ENCODE measurements at places on chromosomes 12 and 14.

GRCh38 chr14:34766060-34766459, 51.7 kb upstream of the CFL2 start:
- no peak for DNase-seq

DNA sequence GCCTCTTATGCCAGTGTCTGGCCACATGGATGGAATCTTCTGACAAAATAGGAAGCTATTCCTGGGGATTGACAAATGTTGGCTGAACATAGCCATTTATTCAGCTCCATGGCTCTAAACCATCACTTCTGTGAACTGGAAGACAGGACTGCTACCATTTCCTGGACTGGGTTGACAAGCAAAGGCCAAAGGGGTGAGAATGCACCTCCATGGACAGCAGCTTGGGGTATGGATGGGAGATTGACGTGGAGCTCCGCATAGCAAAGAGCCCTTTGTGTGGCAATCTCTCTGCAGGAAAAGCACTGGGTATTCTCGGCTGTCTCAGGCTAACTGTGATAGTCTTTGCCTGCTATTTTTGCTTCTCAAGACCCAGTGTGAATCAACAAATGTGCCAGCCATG, 223.0 kb upstream of the EGLN3 start:
- DNase-seq: no peak

DNA sequence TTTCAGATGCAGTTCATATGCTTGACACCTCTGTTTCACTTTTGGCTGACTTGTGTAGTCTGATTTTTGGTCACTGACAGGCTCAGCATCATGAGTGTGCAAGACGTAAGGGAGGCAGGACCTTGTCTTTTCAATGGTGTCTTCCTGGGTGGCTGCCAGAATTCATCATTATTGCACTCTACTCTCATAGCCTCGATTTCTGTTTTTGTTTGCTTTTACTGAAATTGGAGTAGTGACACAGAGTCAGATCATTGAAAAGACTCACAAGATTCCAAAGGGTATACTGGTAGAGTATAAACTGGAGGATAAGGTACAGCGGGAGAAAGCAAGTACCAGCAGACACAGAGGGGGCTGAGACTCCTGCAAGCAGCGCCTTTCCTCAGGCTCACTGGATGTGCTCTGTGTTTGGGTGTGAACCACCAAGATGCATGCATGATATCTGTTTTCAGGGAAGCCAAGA, 126.3 kb upstream of the FGD4 start:
- DNase-seq: no peak

- DNase-seq: no peak
Observed at GRCh38 chr14:106115401-106115800, 589.0 kb downstream of the TMEM121 start.

GRCh38 chr14:68623307-68623706, 169.6 kb downstream of the ZFP36L1 start:
- no peak for DNase-seq

DNA sequence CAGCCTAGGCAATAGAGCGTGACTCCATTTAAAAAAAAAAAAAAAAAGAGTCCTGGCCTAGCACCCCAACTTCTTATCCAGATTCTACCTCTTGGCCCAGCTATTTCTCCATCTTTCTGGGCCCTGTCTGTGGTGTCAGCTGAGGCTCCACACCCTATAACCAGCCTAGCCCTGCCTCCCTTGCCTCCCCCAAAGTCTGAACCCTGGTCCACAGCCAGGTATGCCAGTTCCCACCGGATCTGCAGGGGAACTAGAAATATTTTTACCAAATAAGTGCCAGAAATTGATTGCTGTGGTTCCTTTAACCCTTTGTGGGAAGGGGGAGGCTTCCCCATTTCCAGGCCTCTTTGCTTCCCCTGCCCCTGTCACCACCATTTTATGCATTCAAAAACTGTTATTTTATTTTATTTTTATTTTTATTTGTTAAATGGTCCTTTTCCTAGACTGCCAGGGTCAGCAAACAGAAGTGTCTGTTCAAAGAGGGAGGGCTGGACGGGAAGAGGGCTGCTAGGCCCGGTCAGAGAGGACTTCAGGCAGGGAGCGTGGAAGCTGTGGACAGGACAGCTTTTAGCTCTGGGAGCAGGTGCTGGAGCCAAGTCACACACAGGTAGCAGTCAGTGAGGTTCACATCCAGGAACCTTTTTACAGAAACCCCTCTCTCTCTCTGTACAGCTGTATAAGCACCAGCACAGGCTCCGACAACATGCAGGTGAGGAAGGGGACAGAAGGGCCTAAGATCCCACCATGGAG, 23.2 kb downstream of the TTC9 start:
- no peak for DNase-seq

GRCh38 chr12:98821866-98822265, 176.8 kb downstream of the APAF1 start:
- no peak for DNase-seq

GRCh38 chr14:93039649-93040315, 75.9 kb downstream of the ITPK1 start:
- no peak for DNase-seq

- DNase-seq: peak; percentile 78
Observed at GRCh38 chr12:104669089-104669721, 212.5 kb downstream of the CHST11 start.

- no peak for DNase-seq
Observed at GRCh38 chr12:130645751-130646150, 70.3 kb downstream of the RIMBP2 start.

GRCh38 chr12:30515351-30515750, 180.3 kb downstream of the IPO8 start:
- no peak for DNase-seq

- no peak for DNase-seq
Observed at GRCh38 chr12:91224401-91224800, 41.8 kb upstream of the DCN start.

DNA sequence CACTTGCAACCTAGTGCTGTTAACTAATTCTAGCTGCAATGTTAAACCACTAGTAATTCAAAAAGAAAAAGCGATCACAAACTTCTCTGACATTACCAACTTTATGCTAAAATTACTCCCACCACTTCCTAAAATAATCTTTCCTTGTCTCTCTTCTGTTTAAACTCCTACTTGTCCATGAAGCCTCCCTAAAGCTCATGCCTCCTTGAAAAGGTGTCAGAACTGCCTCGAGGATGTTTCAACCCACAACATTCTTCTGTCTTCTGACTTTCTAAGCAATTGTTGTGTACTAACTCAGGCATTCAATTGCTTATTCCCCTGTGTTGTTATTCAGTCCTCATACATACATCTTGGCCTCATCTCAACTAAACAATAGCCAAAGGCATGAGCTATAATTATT, 5.9 kb downstream of the GNPTAB start:
- peak; percentile 25 for DNase-seq

DNA sequence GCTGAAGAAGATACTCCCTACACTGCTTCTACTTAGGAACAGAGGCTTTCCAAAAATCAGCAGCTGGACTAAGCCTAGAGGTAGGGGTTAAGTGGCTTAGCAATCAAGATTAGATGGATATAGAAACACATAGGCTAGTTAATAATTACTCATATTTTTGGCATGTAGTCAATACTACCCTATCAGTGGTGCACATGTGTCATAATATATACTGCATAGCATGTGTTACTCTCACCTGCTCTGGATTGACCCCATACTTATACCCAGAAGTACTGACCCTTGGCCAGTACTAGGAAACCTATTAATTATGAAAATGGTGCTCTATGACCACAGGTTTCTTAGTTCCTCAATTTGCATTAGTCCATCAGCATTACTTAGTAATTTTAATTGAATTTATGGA, 528.4 kb upstream of the LMO3 start:
- DNase-seq: no peak

DNA sequence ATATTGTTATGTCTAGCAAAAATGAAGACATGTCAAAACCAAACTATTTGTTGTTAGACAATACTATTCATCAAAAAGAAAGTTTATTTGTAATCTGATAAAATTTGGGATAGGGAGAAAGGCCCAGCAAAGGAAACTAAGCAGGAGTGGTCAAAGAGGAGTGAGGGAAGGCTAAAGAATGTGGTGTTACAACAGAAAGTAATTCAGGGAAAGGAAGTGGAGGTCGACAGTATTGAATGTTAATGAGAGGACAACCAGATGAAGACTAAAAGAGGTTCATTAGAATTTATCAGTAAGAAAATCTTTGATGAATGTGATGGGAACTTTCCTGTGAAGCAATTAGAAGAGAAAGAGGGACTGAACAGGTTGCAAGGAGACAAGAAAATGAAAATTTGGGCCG, 33.9 kb downstream of the PLCZ1 start:
- no peak for DNase-seq

DNA sequence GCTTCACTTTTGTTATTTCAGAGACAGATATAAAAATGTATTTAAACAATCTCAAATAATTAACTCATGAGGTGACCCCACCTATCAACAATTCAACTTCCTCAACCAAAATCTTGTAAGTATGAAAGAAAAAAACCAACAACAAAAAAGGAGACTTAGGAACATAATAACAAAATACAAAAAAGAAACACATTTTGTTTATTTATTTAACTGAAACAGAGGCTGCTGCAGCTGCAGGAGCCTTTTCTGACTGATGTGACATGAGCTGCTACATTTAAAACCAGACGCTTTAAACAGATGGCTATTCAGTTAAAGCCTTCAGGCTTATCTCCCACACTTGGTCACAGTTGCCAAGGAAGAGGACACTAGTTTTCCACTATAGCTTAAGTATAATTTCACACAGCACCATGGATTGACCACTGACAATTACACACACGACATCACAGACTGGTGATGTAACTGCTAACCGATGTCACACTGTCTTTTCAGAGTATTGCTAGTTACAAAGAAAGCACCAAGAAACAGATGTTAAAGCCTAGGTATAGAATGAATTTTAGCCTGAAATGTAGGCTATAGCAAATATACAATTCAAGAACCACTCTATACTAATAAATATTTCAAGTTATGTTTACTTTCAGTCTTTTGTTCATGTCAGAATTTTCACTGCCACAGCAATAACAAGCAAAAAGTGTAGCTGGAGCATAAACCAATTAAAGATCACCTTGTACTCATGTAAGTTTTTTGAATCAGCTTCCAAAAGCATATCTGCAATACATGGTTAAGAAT, 113.0 kb downstream of the MED13L start:
- no peak for DNase-seq

GRCh38 chr14:84483072-84483420, 1046.9 kb upstream of the FLRT2 start:
- DNase-seq: no peak

DNA sequence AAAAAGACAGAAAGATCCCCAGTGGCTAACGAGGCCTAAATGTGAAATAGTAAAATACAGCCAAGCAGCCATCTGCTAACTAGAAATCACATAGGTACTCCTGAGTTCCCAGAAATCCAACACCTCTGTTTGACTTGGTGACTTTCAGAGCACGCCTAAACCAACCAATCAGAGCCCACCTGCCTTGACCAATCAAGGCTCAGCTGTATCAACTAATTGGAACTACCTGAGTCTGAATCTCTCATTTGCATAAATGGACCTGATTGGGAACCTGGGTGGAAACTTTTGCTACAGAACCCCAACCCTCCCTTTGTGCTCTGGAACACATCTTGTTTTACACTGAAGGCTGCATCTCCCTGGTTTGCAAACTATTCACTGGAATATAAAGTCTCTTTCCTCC, 5.1 kb upstream of the TCL1B start:
- DNase-seq: no peak

- no peak for DNase-seq
Observed at GRCh38 chr12:10147714-10148403, 17.9 kb upstream of the CLEC7A start.

GRCh38 chr12:52602552-52602951, 1.3 kb upstream of the KRT72 start:
- no peak for DNase-seq

Data from COLO829 (cell line).